ENCODE measurements at places on chromosomes 4 and X. TPM values are rescaled to one million over a fixed set of nuclear protein-coding genes. Genes with fewer than 3 reads are reported as not detected.

The PCDH18 gene
- polyA plus RNA-seq = not detected

The TIGD4 gene
- not detected for polyA plus RNA-seq

The MSL3 gene
- 62.6 TPM for polyA plus RNA-seq

The MAGEB1 gene
- polyA plus RNA-seq = not detected

The TEX13A gene
- not detected for polyA plus RNA-seq

The SLC6A8 gene
- polyA plus RNA-seq = 0.11 TPM

The AVPR2 gene
- polyA plus RNA-seq = 0.15 TPM

The SPANXA1 gene
- not detected for polyA plus RNA-seq

The CFP gene
- polyA plus RNA-seq = 16.4 TPM

The POLN gene
- 1.8 TPM for polyA plus RNA-seq

DNA sequence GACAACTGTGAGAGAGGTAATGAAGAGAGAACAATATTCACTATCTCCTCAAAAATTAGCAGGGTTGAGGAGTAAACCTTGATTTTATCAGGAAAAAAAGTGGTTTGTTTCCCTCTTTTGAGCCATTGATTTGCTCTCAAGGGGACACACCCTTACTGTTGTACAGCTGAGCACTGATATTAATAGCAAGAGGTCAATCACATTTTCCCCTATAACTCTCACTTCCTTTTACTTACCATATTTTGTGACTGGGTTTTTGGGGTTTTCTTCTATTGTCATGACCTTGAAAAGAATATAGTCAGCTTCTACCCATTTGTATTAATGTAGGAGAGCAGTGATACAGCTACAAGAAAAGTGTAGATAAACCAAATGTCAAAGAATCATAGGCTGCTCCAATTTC, 70.2 kb upstream of the LONRF3 start:
- no peaks in the 10 kb centered on the region for H3K4me1 ChIP-seq
- no peak overlapping the region for H3K27ac ChIP-seq
- H3K4me3 ChIP-seq = no peak overlapping the region
- no peaks in the 10 kb centered on the region for H3K36me3 ChIP-seq
- no peak for DNase-seq
- no peaks in the 10 kb centered on the region for H3K27me3 ChIP-seq

- peaks cover 13% of the 10 kb centered on the region for H3K4me1 ChIP-seq
- H3K4me3 ChIP-seq = no peak overlapping the region
- H3K36me3 ChIP-seq = peaks cover 24% of the 10 kb centered on the region
- DNase-seq = no peak
- H3K27me3 ChIP-seq = no peaks in the 10 kb centered on the region
These were observed 59.0 kb downstream of the PCGF3 start for GRCh38 chr4:764405-765169.

- H3K36me3 ChIP-seq = no peaks in the 10 kb centered on the region
- no peak overlapping the region for H3K27ac ChIP-seq
- no peaks in the 10 kb centered on the region for H3K4me1 ChIP-seq
- DNase-seq = no peak
These were observed 551.4 kb downstream of the IQCM start for GRCh38 chr4:149264093-149264733.

DNA sequence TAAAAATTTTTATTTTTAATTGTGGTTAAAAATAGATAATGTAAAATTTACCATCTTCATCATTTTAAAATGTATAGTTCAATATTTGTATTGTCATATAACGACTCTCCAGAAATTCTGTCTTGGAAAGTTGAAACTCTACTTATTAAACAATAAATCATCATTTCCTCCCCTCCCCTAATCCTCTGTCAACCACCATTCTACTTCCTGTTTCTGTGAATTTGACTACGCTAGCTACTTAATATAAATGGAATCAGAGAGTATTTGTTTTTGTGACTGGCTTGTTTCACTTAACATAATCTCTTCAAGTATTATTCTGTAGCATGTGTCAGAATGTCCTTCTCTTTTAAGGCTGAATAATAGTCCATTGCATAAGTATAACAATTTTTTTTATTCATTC, 729.0 kb upstream of the AADAT start:
- H3K27ac ChIP-seq = no peak overlapping the region
- H3K4me3 ChIP-seq = no peak overlapping the region
- H3K27me3 ChIP-seq = no peaks in the 10 kb centered on the region

DNA sequence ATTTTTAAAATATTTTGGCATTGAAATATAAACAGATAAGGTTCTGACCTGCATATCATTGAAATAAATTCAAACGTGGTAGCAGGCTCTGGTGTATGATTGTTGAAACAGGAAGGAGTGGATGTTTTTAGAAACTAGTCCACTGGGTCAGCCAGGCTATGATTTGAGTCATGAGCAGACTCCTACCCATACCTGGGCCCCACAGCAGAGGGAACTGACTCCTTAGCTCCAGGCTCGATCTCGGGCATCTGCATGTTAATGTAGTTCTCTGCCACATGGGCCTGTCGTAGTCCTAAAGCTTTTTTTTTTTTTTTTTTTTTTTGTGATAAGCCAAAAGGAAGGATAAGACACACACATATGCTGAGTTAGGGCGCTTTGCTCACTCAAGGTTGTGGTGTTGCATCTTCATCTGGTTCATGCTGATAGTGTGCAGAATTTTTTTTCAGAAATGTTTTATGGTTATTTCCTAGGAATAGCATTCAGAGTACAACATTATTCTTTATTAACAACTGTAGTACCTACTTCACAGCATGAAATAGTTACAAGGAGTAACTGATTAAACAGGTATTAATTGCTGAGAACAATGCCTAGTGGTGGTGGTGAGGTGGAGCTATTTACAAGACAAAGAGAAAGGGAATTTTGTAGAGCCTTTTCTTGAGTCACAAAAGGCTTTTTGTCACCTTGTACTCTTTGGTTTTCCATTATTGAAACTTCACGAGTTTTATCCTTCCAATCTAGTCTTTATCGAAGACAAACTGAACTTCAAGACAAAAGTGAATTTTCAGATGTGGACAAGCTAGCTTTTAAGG, 27.3 kb downstream of the OFD1 start:
- no peak overlapping the region for H3K27ac ChIP-seq
- no peaks in the 10 kb centered on the region for H3K4me1 ChIP-seq
- no peak for DNase-seq
- H3K27me3 ChIP-seq = no peaks in the 10 kb centered on the region
- no peak overlapping the region for H3K4me3 ChIP-seq

DNA sequence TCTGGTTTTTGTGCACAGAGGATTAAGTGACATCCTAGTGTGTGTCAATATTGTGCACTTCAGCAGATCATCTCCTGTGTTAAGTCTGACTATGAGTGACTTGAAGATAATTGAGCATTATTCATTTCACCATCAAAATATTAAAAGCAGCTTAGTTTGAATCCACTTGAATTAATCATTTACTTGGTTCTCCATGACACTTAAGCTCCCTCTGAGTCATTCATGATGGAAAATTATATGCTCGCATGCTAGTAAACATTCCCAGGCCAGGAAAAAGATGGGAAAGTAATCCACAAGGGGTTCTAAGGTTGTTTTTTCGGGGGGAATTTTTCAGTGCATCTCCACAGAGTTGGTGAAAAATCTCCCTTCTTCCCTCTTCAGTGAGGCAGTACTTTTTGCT, 97.2 kb upstream of the EOLA2 start:
- DNase-seq = no peak
- no peaks in the 10 kb centered on the region for H3K27me3 ChIP-seq
- no peaks in the 10 kb centered on the region for H3K36me3 ChIP-seq
- no peak overlapping the region for H3K4me3 ChIP-seq
- H3K4me1 ChIP-seq = no peaks in the 10 kb centered on the region

- no peak overlapping the region for H3K4me3 ChIP-seq
- no peaks in the 10 kb centered on the region for H3K27me3 ChIP-seq
- H3K27ac ChIP-seq = no peak overlapping the region
- H3K36me3 ChIP-seq = no peaks in the 10 kb centered on the region
- no peaks in the 10 kb centered on the region for H3K4me1 ChIP-seq
These were observed 51.7 kb downstream of the GASK1B start for GRCh38 chr4:158121161-158121579.

- no peaks in the 10 kb centered on the region for H3K36me3 ChIP-seq
- DNase-seq = no peak
- H3K27ac ChIP-seq = no peak overlapping the region
- H3K4me1 ChIP-seq = no peaks in the 10 kb centered on the region
These were observed 81.3 kb downstream of the HMGN5 start for GRCh38 chrX:81120258-81120935.

GRCh38 chr4:55386073-55386472, 9.7 kb upstream of the TMEM165 start:
- no peak overlapping the region for H3K27ac ChIP-seq
- H3K27me3 ChIP-seq = no peaks in the 10 kb centered on the region
- no peaks in the 10 kb centered on the region for H3K4me1 ChIP-seq
- no peaks in the 10 kb centered on the region for H3K36me3 ChIP-seq

DNA sequence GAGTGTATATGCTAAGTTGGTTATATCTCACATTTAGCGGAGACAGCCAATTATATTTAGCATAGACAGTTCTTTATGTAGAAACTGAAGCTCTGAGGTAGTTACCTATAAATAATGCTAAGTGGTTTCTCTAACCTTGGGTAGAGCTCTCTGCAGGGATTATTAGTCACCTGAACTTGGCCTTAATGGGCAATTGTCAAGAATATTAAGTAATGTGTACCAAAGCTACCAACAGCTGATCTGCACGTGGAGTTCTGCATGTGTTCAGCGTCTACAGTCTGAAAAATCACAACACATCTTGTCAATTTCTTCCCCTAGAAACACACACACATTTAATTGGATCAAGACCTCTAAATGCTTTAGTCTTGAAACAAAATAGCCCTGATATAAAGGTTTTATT, 740.6 kb upstream of the FAM241A start:
- no peaks in the 10 kb centered on the region for H3K4me1 ChIP-seq
- H3K4me3 ChIP-seq = no peak overlapping the region
- no peak for DNase-seq
- H3K27me3 ChIP-seq = no peaks in the 10 kb centered on the region
- no peak overlapping the region for H3K27ac ChIP-seq

DNA sequence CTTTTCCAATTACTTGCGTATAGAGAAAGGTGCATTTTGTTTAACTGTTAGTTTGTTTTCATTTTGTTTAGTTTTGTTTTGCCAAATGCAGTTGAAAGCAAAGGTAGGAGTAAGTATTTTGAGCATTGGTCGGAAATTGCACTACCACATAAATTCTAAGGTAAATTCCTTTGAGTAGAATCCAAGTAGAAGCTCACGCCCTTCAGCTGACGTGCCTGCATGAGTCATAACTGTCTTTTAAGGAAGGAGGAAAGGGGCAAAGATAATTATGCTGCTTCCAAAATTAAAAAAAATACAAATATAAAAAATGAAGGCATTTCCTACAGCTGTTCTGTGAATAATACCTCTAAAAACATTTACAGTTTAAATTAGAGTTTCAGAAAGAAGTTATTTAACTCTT, 110.2 kb upstream of the MYOZ2 start:
- H3K27me3 ChIP-seq = no peaks in the 10 kb centered on the region
- H3K4me3 ChIP-seq = no peak overlapping the region
- H3K27ac ChIP-seq = no peak overlapping the region
- no peaks in the 10 kb centered on the region for H3K4me1 ChIP-seq
- no peak for DNase-seq
- H3K36me3 ChIP-seq = no peaks in the 10 kb centered on the region

DNA sequence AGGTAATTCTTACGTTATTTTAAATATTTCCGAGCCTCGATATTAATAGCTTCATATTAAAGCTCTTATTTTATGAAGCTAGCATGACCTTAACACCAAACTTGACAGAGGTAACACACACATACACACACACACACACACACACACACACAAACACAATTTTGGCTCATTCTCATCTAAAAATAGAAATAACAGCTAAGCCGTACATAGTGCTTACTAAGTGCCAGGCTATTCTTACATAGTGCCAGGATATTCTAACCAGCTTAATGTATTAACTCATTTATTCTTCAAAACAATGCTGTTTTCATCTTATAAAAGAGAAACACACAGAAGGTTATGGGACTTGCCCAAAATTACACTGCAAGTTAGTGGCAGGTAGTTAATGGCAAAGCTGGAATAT, 87.0 kb upstream of the BLTP1 start:
- H3K27ac ChIP-seq = no peak overlapping the region
- no peaks in the 10 kb centered on the region for H3K4me1 ChIP-seq
- H3K4me3 ChIP-seq = no peak overlapping the region
- no peak for DNase-seq
